ENCODE measurements at places on chromosomes 1 and 21.

GRCh38 chr1:28112388-28113241, 24.2 kb upstream of the EYA3 start:
- DNase-seq = no peak

- DNase-seq = no peak
Observed at GRCh38 chr1:41882486-41882885, 36.2 kb downstream of the HIVEP3 start.

DNA sequence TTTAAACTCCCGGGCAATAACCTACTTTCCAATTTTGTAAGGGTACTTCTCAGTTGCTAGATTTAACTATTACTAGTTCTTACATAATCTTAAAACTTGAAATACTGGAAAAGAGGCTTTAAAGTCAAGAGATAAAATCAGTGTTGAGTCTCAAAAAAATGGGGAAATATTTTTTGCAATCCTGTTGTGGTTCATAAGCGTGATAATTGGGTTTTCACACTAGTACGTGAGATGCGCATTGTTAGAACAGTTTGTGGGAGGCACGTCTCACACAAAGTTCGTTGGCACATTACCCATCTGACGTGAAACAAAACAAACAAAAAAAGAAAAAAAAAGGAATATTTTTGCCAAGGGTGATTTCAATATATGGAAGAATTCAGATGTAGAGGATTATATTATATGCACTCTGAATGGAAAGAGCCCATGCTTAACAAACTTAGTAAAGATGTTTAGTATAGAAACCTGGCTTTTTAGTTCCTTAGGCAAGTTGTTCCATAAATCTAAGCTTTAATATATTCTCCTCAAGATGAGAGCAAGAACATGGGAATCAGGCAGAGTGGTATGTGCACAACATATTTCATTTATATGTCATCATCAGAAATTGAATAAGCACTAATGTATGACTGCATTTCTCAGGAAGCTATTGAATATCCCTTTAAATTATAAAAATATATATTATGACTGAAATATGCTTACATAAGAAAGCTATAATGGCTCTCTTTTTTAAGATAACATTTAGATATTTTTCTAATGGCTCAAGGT, 73.9 kb upstream of the TNFSF4 start:
- no peak for DNase-seq

- no peak for DNase-seq
Observed at GRCh38 chr1:2320760-2321667, 70.3 kb downstream of the MORN1 start.

DNA sequence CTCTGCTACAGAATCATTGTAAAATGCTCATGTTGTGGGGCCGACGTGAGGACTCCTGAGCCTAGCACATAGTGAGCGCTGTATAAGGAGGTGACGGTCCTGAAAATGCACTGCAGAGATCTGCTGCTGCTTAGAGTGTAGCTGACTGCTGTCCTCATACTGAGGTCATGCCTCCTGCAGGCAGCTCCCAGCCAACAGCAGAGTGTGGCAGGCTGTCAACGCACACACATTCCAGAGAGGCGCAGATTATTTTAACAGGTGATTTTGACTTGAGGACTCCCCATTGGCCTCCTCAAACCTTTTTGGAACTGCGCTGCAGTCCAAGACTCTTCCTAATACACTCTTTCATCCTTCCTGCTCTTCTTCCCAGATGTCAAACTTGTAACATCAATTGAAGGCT, 119.8 kb upstream of the KCNJ6 start:
- no peak for DNase-seq

All from neuronal stem cell (in vitro differentiated cells).